ENCODE measurements at places on chromosomes 16 and 17.
A peak's percentile ranks its signal among the peaks of the same experiment; 100 is the strongest.

DNA sequence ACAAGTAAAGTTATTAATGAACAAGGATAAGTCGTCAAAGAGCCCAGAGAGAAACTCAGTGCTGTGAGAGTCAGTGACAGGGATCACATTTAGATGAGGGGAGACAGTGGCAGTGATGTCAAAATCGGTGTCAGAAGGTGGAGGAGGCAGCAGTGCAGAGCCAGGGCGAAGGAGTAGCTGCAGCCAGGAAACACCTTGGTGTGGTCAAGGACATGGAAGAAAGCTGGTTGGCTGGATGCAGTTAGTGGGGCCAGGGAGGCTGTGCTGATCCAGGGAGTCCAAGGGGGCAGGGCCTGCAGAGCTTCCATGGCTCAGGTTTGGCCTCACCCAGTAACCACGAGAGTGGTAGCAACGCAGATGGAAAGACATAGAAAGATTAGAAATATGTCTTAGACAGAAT is 50.7 kb upstream of the ADORA2B start:
- DNase-seq, result no peak

GRCh38 chr16:56898847-56899246 is 33.1 kb upstream of the HERPUD1 start:
- no peak for DNase-seq

DNA sequence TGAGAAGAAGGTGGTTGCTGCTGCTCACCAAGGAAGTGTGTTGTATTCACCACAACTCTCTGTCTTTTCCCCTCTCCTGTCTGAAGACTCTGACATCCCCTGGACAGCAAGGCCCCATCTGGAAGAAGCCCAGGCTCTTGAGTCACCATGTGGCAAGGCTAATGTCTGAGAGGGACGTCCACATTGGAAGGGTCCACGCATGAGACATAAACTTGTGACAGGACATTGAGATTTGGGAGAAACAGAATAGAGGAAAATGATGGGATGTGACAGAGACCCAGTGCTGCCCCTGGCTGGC is 176.5 kb downstream of the IRF8 start:
- DNase-seq, result no peak

DNA sequence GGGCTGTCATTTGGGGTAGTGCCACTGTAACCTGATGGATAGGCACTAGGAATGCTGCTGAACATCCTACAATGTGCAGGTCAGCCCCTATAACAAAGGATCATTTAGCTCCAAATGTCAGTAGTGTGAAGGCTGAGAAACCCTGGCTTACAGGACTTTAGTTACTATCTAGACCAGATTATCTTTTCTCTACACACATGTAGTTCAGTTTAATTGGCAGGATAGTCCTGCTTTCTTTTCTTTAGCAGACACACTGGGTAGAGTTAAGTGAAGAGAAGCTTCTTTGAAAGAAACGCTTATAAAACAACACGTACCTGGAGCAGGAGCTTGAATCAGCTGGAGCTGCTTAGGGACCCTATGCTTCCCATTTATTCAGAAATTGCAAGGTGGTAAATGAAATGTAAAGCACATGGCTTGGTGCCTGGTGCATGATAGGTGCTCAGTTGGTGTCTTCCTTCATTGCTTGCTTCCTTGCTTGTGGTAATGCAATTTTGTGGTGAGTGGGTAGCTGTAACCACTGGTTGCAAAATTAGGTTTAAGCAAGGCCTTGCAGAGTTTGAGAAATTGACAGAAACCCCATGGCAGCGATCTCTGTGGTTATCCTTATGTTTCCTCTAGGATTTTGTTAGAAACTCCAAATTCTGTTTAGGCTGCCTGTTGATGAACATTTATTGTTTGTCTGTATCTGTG is 9.4 kb downstream of the METTL9 start:
- DNase-seq, result no peak

DNA sequence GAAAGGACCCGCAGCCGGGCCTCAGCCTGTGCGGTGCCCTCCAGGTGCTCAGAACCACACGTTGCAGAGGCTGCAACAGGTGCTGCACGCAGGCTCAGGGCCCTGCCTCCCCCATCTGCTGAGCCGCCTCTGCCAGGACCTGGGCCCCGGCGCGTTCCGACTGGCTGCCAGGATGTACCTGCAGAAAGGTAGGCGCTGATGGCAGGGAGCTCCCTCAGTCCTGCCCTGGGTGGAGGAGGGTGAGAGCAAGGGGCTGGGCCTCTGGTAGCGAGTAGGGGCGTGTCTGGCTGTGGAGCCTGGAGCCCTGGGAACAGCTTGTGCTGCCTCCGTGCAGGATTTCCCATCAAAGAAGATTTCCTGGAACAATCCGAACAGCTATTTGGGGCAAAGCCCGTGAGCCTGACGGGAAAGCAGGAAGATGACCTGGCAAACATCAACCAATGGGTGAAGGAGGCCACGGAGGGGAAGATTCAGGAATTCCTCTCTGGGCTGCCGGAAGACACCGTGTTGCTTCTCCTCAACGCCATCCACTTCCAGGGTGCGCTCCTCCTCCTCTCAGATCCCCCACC is 4.4 kb downstream of the SERPINF2 start:
- DNase-seq, result no peak

DNA sequence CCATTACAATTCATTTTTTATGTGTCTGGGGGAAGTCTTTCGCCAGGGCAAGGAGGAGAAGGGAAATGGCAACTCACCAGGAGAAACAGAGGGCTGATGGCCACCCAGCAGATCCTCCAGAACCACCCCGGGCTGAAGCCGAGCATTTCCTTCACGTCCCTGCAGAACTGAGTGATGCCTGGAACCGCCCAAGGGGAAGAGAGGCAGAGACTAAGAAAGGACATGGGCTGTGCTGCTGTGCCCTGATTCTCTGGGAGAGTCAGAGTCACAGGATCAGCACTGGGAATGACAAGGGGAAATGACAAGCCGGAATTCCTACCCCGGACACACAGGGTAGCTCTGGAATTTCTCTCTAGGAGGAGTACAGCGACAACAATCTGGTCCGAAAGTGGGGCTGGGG is 27.8 kb downstream of the SLC6A4 start:
- DNase-seq, result no peak

DNA sequence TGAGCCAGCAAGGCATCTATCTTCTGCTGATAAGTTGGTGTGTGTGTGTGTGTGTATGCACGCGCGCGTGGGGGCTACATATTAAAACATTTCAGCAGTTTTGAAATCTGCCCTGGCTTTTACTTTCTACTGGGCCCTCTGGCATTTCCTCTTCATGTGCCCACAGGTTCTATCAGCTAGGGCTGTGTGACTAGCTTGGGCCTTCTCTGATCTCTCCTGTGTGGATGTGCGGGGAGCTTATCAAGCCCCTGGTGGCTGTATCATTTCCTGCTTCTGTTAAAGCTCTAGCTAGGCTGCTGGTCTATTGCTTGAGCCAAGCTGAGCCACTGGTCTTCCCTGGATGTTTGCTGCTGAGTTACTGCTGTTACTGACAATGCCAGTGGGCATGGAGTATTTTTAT is 132.5 kb downstream of the AATF start:
- DNase-seq, result no peak

DNA sequence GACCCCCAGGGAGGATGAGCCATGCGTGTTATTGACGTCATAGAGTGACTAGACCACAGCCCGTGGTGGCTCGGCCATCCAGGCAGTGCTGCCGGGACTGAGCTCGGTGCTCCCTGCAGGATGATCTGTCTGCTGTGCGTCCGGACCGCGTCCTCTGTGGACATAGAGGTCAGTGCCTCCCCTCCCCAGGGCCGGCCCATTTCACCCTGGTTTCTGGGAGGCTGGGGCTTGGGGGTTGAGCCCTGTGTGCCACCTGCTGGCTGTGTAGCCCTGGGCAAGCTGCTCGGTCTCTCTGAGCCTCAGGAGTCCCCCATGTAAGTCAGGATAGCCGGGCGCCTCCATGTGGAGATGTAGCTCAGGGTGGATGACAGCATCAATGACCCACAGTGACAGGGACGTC is 8.3 kb downstream of the TSC2 start:
- DNase-seq, result no peak

GRCh38 chr17:68200689-68201417 is 47.0 kb upstream of the AMZ2 start:
- DNase-seq, result peak; percentile 93

DNA sequence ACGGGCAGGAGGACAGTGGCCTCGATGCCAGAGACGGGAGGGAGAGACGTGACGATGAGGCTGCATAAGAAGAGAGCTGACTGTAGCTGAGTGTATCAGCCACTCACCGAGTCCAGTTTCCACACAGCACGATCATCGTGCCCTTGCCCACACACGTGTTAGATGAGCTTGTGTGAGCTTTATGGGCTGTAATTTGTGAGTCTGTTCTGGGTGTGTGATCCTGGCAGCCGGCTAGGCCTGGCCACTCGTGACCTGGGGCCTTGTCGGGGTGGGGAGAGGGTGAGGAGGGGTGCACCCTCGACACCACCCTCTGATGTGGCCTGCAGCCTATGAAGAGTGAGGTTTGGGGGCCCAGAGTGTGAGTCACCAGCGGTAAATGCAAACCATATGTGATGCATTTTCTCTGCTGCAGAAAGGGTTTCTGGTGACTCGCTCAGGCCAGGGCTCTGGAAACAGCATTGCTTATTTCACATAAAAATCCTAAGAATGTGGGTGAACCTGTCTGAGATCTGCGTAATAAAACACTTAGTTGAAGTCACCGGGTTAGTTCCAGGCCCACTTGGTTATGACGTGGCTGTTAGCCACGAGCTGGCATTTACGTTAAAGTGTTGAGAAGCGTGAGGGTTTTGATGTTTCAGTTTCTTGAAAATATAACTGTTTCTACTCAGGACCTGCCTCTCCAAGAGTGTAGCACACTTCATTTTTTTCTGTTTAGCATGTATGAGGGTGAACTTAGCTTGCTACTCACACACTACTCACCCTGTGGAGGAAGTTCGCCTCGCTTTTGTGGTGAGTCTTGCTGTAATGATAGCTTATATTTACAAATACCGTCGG is 4.2 kb downstream of the METRNL start:
- no peak for DNase-seq

- no peak for DNase-seq
These were observed 5.4 kb downstream of the FUS start for GRCh38 chr16:31185339-31185738.

DNA sequence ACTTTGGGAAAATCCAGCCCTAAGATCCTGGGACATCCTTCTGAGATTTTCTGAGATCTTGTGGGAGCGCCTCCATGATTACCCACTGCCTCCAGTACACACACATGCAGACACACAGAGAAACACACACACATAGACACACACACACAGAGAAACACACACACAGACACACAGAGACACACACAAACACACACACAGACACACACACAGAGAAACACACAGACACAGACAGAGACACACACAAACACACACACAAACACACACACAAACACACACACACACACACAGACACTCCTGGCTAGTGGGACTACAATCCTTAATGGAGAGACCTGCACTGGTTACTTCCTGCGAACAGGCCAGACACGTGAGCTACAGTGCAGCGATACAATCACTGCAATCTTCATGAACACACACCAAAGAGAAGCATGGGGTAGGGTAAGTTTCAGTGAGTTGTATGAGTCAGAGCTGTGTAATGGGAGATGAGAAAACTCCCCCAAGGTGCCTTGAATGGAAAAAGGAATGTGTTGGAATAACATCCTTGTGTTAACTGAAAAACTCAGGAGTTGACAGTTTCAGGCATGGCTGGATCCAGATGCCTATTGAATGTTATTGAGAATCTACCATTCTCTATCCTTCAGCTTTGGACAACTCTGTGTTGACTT is 79.5 kb downstream of the SLC6A2 start:
- no peak for DNase-seq

GRCh38 chr16:22734368-22734767 is 79.6 kb upstream of the HS3ST2 start:
- no peak for DNase-seq

GRCh38 chr17:75272848-75273184 is 1.8 kb upstream of the MIF4GD start:
- no peak for DNase-seq

- DNase-seq, result no peak
These were observed 19.6 kb upstream of the CCL2 start for GRCh38 chr17:34235389-34236028.

DNA sequence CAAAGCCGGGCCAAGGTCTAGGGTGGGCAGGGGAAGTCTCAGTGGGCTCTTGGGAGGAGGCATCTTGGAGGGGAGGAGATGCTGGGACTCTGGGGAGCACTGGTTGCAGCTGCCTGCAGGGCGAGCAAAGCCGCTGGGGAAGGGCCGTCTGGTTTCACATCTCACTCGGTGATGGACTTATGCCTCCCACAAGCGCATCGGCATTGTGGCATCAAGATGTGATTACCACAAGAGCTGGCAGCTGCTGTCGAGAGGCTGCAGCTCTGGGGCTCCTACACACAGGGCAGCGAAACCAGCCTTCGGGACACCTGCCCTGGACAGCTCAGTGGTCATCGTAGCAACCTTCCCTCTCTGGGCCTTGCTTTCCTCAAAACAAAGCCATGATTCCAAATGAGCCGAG is 3.1 kb upstream of the KCNJ12 start:
- no peak for DNase-seq

- no peak for DNase-seq
These were observed 48.8 kb upstream of the SDK2 start for GRCh38 chr17:73693071-73693470.

DNA sequence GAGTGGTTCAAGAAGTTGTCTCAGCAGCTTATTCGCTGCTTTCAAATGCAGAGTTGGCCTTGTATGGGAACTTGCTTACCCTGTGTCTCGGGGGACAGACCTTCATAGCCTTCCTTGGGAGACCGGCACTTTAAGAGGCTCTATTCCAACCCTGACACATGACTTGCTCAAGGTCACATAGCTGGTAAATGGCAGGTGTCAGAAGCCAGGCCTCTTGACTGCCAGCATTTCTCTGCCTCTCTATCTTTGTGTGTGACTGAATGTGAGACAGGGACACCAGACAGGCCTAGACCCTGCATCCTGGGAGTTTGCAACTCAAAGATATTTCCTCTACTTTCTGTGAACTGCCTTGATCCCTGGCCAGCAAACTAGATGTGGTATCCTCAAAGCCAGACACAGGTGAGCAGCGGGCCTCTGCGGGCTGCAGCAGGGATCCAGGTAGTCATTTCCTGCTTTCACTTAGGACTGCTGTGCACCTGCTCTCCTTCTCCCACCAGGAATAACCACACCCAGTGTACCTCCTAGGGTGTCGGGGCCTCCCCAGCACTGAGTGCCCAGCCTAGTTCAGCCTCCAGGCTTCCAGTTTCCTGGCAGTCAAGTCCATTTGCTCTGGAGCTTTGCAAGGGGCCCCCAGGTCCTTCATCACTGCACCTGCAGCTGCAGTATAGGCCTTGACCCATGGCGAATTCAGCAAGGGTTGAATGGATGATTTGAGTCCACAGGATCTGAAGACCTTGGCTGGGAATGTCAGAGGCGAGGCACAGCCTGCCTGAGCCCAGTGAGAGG is 116.6 kb upstream of the TNRC6C start:
- no peak for DNase-seq

DNA sequence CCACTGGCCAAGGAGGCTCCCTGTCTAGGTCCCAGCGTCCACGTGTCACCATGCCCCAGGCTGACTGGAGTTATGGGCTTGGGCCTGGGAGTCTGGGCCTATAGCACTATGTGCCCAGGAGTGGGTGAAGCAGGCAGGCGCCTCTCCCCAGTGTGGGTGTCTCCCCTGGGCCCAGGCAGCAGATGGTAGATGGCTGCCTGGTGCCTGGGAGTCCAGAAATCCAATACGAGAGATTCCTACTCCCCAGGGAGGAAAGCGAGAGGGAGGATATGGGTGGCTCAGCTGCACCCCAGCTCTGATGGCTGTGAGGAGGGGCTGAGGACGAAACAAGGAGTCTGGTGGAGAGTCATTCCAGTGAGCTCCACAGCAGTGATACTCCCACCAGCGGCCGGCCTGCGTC is 5.0 kb downstream of the KCNH6 start:
- DNase-seq, result no peak

All from WTC11 (cell line).